ENCODE measurements at places on chromosomes 2 and 18.

- peak; percentile 80 for DNase-seq
These were observed 181.3 kb downstream of the CTIF start for GRCh38 chr18:48719974-48720654.

DNA sequence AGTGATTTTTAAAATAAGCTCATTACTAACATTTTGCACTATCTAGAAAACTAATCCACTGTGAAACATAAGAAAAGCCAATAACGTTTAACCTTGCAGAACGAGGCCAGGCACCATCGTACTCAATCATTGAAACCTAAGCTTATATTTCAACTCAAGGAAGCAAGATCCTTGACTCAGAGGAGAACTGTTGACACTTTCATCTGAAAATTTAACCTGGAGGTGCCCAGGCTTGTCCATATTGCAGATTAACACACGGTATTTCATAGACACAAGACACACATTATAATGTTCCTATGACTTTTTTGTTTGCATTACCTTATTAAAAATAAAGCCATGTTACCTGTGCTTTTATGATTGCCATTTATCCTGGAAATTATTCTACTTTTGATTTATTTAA is 89.6 kb downstream of the ZNF385B start:
- DNase-seq: no peak

DNA sequence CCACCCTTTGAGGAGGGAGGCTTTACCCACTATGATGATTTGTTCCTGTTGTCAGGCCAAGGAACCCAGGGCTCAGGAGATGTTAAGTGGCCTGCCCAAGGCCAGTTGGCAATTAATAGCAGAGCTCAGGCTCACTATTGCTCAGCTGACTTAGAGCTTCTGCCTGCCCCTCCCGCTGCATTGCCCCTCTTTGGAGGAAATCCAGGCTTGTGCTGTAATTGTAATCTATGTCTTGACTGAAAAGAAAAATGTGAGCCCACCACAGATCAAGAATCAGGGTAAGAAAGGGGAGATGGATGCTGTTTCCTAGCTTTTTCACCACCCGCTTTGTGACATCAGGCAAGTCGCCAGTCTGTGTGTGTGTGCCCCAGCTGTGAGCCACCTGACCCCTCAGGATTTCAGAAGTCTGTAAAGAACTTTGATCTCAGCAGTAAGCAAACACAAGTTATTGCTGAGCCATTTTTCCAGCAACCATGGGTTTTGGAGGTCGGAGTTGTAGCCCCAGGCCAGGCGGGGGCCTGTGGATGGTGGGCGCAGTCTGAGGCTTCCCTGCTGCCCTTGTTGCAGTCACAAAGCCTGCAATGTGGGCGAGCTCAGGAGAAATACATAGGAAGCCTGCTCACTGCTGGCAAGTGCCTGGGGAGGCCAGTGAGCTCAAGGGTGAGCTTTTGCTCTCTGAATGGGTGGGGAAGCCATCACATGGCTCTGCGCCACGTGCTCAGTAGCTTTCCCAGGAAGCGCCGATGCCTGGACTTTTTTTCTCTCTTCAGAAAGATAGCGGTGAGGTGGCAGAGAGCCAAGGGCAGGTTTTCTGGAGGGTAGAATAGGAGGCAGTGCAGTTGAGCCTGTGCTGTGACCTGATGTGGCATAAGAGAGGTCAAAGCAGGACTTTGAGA is 6.1 kb downstream of the CABLES1 start:
- no peak for DNase-seq

GRCh38 chr2:116810645-116811044 is 1003.8 kb upstream of the DDX18 start:
- peak; percentile 23 for DNase-seq

GRCh38 chr2:111698089-111698488 is 185.9 kb downstream of the ANAPC1 start:
- no peak for DNase-seq

- no peak for DNase-seq
These were observed 92.7 kb downstream of the ALPK2 start for GRCh38 chr18:58536202-58536516.

DNA sequence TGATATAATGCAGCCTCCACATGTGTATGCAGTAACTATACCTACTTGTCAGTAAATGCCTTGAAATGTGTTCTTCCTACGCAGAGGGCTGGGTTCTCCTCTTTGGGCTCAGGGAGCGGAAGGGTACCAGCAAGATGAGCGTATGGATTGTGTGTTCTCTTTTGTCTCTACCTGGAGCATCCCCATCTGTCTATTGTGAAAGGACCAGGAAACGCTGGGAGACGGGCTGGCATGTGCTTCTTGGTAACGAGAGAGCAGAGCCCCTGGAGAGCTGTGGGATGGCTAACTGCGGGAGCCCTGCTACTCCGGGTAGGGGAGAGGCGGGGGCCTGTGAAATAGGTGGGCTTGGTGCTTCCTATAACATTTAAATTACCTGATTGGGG is 80.9 kb downstream of the BCL2 start:
- DNase-seq: no peak

GRCh38 chr18:58405107-58405898 is 223.6 kb downstream of the ALPK2 start:
- no peak for DNase-seq

- peak; percentile 67 for DNase-seq
These were observed 239.3 kb downstream of the FBXO15 start for GRCh38 chr18:73908323-73908722.

DNA sequence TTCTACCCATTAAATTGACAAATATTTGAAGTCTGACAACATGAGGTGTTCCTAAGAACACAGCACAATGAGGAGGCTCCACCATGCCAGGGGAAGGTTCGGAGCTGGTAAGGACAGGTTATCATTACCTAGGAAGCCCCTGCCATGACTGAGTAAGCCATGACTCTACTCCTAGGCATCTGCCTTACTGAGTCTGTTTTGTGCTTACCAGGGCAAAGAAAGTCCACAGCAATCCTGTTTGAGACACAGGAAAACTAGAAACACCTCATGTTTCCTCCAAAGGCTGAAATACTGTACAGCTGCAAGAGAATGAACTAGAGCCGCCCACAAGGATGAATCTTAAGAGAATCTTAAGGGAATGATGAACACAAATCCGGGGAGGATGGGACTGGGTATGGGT is 11.6 kb downstream of the TGFBRAP1 start:
- DNase-seq: no peak

- DNase-seq: peak; percentile 76
These were observed 7.9 kb downstream of the MAP2 start for GRCh38 chr2:209431701-209432100.

DNA sequence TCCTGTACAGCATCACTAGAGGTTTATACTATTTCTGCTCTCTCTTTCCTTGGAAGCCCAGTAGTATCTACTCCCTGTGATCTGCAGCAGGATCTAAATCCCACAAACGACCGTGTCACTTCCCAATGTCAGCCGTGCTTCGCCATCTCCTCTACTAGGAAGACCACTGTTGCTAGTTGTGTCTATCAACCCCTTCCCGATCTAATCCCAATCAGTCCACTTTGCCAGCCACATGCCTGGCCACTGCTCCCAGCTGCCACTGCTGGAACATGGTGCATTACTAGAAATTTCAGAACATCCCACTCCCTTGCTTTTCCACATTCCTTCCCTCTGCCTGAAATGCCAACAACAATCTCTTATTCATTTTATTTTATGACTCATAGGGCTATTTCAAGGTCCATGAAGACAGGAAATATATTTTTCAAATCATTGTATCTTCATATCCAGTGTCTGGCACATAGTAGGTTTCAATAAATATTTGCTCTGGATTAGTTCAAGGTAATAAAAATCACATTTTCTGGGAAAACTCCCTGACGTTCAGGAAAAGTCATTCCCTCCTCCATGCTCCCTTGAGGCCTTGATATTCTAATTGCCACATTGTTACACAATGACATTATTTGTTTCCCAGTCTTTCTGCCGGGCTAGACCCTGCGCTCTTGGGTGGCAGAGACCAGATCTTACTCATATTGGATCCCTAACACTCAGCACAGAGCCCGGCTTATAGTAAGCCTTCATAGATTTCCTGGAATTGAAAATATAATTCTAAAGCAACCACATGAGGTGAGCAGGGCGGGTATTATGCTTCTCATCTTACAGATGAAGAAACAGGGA is 2.1 kb upstream of the TRIB2 start:
- no peak for DNase-seq

DNA sequence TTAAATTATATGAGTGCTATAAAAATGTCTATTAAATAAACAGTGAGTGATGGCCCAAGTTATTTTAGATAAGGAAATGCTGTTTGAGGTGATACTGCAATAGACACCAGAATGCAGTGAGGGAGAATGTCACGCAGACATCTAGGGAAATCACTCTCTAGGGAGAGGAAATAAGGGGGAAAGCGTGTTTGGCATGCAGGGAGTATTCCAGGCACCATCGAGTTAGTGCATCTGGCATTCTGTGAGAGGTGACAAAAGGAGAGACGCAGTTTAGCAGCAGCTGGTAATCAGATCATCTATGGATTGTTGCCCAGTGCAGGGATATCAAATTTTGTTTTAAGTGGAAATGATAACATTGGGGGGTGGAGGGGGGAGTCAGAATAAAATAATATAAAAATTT is 175.4 kb upstream of the NETO1 start:
- DNase-seq: no peak

DNA sequence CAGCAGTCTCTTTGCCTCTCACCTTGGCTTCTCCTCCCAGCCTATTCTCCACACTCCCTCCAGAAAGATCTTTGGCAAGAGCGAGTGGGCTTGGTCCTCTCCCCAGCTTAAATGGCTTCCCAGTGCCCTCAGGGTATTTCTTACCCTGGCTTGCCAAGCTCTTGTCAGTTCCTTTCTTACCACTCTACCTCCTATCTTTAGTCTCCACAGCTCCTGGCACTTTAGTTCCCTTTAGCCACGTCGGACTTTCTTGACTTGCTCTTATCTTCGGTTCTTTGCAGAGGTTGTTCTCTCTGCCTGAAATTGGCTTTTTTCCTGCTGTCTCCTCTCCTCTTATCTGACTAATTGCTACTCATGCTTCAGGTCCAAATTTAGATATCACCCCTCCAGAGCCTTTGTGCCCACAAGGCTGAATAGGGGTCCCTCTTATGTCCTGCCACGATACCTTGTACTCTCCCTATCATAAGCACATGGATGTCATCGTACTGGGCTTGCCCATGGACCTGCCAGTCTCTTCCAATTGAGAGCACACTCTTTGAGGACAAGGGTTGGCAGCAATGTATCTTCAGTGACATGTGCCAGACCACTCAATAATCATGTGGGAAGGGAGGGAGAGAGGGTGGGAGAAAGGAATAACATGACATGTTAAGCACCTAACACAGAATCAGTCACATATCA is 131.7 kb upstream of the CTAGE1 start:
- DNase-seq: no peak

GRCh38 chr2:210562091-210562490 is 5.7 kb downstream of the CPS1 start:
- no peak for DNase-seq

DNA sequence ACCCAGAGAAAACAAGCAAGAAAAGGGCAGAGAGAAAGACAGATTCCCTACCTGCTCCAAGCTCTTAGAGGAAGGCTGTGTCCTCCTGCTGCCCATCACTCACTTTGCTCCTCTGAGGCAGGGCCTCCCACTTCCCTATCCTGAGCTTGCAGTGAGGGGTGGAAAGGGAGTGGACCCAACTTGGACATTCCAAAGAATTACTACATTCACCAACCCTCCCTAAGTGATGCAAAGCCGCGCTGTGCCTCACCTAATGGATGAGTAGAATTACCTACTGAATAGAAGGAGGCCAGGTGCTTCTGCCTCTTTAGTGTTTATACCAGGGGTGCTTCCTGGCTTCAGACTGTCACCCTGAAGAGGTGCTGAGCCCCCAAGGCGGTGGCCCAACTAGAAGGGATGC is 5.6 kb upstream of the OSR1 start:
- DNase-seq: no peak

- no peak for DNase-seq
These were observed 20.0 kb downstream of the SMC6 start for GRCh38 chr2:17733599-17733998.

DNA sequence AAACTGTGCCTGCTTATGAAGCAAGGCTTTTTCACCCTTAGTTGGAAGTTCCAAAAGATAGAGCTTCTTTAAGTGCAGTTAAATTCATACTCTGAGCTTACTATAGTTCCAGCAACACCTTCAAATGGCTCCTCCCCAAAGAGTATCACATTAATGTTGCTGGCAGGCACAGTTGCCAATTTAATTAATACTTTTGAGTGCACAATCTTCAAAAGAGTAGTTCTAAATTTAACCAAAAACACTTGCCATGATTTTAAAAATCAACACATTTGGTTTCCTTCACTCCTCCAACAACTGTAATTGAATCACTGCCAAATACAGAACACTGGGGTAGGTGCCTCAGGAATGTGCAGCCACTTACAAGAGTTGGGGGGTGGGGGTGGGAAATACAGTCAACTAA is 150.6 kb upstream of the UBE2E3 start:
- DNase-seq: no peak

DNA sequence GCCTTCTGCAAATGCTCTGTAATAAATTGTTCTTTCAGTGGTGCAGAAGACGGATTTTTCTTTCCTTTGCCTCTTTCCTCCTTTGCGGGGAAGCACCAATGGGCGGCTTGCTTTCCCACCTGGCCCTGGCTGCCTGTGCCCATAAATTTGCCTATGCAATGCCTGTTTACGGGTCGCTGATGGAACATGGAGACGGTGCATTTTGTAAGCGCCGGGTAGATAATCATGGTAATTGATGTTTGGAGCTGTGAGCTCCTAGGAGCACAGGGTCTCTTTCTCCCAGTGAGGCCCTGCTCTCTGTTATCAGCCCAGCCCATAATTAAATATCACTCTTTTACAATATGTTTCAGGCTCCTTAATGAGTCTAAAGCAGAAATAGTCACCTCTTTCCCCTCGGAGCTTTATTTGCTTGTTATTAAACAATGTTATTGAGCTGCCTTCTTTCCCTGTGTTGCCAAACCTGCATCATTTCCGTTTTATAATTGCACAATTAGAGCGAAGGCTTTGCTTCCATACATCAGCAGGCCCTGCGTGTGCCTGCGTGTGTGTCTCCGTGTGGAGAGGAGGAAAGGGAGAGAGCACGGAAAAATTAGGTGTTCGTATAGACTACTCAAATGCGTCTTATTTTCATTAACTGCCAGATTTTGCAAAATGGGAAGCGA is 437.4 kb upstream of the POU3F3 start:
- DNase-seq: no peak

GRCh38 chr2:15449556-15450236 is 111.4 kb downstream of the NBAS start:
- DNase-seq: no peak

Data from foreskin fibroblast (primary cell).